Neural crest cell (in vitro differentiated cells): ENCODE measurements at places on chromosomes 11 and 22. TPM values are rescaled to one million over a fixed set of nuclear protein-coding genes. Genes with fewer than 3 reads are reported as not detected.

Gene CALCA
- total RNA-seq, result not detected in 2 replicates

- no peak for DNase-seq
Measured at GRCh38 chr11:117181586-117182550, 3.3 kb downstream of the SIDT2 start.

Gene OR56B1
- total RNA-seq, result not detected in 2 replicates

DNA sequence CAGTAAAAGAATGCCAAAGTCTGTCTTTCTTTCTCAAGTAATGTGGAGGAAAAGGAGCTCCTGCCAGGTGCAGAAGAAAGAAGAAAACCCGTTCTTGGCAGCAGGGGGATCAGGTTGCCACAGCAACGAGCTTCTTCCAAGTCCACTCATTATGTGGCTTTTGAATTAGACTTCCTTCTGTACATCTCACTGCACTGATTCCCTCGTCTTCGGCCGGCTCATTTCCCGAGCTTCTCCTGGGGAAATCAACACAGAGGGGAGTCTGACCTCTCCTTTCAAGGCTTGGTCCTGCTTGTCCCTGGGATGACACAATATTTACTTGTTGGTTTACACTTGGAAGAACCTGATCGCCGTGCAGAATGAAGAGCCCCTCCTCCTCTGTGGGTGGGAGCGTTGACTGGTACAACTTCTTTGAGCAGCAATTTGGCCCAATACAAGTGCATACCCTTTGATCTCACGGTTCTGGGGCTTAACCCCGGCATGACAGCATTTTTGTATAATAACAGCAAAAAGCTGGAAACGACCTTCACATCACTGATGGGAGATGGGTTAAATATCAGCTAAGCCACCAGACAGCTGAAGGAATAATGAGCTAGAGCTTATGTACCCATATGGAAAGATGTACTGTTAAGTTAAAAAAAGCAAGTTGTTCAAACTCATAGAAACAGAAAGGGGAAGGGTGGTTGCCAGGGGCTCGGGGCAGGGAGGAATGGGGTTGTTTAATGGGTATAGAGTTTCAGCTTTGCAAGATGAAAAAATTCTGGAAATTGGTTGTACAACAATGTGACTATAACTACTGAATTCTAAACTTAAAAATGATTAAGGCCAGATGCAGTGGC lies 35.4 kb downstream of the MCHR1 start:
- DNase-seq, result peak; percentile 25

GRCh38 chr11:61297341-61297740 lies 2.2 kb upstream of the VWCE start:
- no peak for DNase-seq

Gene MMP3
- not detected in 2 replicates for total RNA-seq

- no peak for DNase-seq
Measured at GRCh38 chr22:45455212-45455611, 41.7 kb downstream of the RIBC2 start.

DNA sequence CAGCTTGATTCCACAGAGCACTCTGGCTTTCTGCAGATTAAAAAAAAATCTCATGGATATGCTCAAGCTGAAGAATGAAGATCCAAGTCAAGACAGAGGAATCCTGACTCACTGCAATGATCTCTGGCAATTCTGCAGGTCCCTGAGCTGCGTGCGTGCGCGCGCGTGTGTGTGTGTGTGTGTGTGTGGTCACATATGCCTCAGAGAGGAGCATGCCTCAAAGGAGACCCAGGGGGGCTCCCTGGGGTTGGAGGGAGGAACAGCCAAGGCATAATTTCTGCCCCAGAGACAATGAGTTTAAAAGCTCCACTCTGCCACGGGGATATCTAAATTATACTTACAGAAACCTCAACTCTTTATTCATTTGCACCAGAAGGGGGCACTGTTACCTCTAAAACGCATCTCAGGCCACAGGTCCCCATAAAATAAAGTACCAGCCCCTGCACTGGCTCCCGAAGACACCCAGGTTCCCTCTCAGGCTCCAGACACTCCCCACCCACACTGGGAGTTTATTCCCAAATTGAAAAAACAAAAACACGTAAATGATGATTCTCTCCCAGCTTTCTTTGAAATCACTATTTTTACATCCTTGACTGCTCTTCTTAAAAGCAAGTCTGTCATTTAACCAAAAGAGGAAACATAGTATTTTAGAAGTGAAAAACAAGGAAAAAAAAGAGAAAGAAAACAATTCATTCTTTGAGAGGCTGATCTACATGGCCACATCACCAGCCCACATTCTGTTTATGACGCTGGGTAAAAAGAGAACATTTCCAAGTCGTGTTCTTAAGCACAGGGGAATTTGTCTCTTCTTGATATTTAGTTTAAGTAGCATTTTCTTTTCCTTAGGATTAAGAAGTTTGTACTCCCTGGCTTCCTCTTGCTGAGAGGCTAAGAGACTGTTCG lies 401.0 kb downstream of the LARGE1 start:
- DNase-seq, result peak; percentile 45

DNA sequence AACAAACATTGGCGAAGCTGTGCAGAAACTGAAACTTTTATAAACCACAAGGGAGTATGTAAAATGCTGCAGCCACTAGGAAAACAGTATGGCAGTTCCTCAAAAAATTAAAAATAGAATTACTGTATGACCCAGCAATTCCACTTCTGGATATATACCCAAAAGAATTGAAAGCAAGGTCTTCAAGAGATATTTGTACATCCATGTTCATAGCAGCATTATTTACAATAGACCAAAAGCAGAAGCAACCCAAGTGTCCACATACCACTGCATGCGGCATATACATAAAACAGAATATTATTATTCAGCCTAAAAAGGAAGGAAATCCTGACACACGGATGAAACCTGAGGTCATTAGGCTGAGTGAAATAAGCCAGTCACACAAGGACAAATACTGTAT lies 85.8 kb downstream of the RELT start:
- DNase-seq, result no peak

GRCh38 chr11:11366793-11367192 lies 13.7 kb upstream of the CSNK2A3 start:
- no peak for DNase-seq

DNA sequence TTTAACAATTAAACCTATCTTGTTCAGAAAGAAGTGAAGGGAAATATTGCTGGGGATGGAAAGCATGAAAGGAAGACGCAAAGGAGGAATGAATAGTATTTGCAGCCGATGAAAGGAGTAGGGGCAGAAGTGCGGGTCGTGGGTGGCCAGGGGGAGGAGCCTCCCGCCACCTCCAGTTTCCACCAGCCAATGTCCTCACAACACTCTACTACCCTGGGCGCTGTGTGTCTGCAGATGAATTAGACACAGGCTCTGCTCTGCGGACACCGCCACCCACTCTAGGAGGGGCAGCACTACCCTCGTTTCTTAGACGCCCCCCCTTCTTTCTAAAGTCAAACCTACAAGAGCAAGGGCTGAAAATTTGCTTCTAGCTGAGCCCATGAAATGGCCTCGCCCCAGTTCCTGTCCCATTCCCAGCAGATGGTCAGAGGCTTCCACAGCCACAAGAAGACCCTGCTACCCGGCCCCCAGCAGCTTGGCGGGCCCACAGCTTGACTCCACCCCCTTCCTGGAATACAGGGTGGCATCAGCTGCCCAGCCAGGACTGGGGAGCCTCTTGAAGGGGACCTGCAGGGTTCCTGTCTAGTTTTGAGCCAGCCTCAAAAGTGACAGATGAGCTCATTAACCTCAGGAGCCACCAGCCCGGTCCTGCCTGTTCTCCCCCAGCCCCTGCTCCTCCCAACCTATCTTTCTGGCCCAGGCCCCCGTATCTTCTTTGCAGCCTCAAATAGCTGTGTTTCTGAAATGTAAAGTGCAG lies 268.1 kb downstream of the BUD13 start:
- DNase-seq, result no peak

- DNase-seq, result no peak
Measured at GRCh38 chr22:47284822-47285221, 522.4 kb downstream of the TBC1D22A start.

Gene HORMAD2
- total RNA-seq, result not detected in 2 replicates

GRCh38 chr11:111978028-111978771 lies 41.1 kb downstream of the DIXDC1 start:
- DNase-seq, result peak; percentile 25

Gene MPZL2
- total RNA-seq, result not detected in 2 replicates

Gene GLYAT
- total RNA-seq, result not detected in 2 replicates

GRCh38 chr11:29809121-29809520 lies 207.7 kb downstream of the KCNA4 start:
- DNase-seq, result no peak

Gene MMP1
- total RNA-seq, result not detected in 2 replicates

- DNase-seq, result no peak
Measured at GRCh38 chr11:3808861-3809623, 682 bp downstream of the PGAP2 start.

DNA sequence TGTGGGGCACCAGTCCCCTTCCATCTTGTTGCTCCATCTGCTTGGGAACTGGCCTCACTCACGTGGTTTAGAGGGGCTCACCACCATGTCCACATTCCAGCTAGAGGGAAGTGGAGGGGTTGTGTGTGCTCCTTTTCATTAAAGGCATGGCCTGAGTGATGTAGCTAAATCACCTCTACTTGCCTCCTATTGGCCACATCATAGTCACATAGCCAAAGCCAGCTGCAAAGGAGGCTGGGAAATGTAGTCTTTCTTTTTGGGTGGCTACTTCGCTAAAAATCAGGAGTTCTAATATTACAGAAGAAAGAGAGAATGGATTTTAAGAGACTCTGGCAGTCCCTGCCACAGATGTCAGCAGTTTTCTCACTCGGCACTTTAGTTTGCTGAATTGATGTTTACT lies 63.0 kb upstream of the ALX4 start:
- no peak for DNase-seq

Gene CD82
- total RNA-seq, result 10.3 and 14.1 TPM in 2 replicates

- DNase-seq, result peak; percentile 67
Measured at GRCh38 chr11:112962579-112963367, 1.6 kb downstream of the NCAM1 start.

GRCh38 chr22:31143038-31143437 lies 2.7 kb upstream of the PLA2G3 start:
- no peak for DNase-seq

GRCh38 chr11:12280838-12281565 lies 96.4 kb upstream of the PARVA start:
- no peak for DNase-seq

GRCh38 chr11:88655656-88656055 lies 318.1 kb upstream of the CTSC start:
- no peak for DNase-seq

Gene GLB1L3
- 0.14 and 0.28 TPM in 2 replicates for total RNA-seq
